NK-92 treated with Interleukin-12 subunit alpha and Interleukin-12 subunit beta, amount 100 ng/mL, for 24 hours (cell line): ENCODE measurements at places on chromosomes 7 and 10.

GRCh38 chr7:7256731-7257274, 74.5 kb downstream of the C1GALT1 start:
- no peak for DNase-seq

DNA sequence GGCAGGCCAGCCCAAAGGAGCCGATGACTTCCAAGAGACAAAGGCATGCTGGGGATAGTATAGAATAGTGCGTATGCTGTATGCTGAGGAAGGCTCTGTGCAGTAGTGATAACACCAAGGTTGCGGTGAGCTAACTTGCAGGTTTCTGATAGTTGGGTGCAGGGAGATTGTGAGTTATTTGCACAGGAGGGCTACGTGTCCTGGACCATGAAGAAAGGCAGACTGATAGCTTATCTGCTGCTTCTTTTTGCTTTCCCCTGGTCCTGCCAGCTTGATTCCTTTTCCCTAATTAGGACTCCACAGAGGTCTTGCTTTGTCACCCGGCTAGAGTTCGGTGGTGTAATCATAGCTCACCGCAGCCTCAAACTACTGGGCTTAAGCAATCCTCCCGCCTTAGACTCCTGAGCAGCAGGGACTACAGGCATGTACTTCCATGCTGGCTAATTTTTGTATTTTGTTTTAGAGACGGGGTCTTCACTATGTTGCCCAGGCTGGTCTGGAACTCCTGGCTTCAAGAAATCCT, 43.9 kb upstream of the ARHGAP12 start:
- no peak for DNase-seq

GRCh38 chr10:110398419-110399105, 93.8 kb upstream of the SMNDC1 start:
- DNase-seq: no peak

GRCh38 chr7:3943779-3944520, 642.9 kb downstream of the SDK1 start:
- DNase-seq: no peak

GRCh38 chr10:124449170-124450011, 444 bp downstream of the NKX1-2 start:
- no peak for DNase-seq

DNA sequence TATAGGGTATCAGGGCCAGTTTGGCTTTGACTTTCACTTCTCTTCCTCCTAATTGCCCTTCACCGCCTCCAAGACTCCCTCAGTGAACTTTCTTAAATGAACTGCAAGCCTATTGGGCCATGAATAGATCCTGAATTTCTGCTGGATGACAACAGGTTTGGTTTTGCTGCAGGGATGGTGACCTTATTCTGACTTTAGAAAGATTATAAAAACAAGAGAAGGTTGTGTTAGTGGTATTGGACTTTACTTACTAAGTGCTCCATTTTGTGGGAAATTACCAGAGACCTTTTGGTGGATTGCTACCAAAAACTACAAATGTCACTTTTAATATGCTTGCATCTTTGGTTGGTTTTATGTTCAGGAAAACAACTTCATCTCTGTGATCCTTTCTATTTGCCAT, 11.5 kb upstream of the LIPA start:
- no peak for DNase-seq

- DNase-seq: no peak
These were observed 108.8 kb upstream of the PCLO start for GRCh38 chr7:83271212-83272099.

DNA sequence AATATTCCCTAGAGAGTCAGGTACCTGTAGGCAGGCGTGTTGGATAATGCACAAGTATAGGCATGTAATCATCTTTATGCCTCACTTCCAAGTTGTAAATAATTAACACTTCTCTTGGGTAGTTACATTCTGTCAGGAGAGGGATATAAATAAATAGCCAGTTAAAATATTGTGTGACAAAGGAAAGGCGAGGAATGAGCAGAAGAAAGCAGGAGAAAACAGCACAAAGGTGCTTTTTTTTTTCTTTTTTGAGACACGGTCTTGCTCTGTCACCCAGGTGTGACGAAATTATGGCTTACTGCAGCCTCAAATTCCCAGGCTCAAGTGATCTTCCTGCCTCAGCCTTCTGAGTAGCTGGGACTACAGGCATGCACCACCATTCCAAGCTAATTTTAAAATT, 99.2 kb upstream of the LYZL2 start:
- DNase-seq: no peak

GRCh38 chr7:79455173-79455790, 1.8 kb upstream of the MAGI2 start:
- DNase-seq: no peak

DNA sequence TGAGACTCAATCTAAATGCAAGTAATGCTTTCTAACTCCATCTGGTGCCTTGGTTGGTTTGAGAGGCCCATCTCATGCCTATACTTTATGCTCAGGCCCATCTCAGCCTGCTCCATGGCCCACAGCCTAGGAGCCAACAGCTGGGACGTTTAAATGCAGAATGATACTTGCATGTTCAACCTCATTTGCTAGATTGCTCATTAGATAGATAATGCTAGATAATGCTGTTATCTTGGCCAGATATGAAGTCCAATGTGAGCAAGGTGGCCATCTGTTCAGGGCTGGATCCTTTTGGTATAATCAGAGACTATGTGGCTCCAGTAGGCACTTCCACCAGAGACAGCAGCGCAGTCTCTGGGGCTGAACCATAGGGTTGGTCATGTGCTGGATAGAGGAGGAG, 321.6 kb upstream of the PHYHIPL start:
- no peak for DNase-seq

DNA sequence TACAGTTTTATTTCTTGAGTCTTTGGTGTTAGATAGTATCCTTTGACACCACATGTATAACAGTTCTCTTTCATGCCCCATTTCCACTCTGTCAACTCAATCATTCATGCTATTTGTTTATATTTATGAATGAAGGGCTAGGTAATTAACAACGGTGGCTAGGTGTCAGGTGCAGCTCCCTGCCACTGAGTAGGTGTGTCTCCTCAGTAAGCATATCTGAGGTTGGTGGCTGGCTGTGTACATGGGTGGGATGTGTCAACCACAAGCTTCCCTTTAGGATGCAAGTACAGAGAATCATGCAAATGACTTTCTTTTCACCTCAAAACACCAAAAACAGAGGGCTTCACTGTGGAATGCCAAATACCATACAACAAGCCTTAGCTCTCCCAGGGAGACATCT, 83.4 kb downstream of the ZNF365 start:
- DNase-seq: peak; percentile 9

DNA sequence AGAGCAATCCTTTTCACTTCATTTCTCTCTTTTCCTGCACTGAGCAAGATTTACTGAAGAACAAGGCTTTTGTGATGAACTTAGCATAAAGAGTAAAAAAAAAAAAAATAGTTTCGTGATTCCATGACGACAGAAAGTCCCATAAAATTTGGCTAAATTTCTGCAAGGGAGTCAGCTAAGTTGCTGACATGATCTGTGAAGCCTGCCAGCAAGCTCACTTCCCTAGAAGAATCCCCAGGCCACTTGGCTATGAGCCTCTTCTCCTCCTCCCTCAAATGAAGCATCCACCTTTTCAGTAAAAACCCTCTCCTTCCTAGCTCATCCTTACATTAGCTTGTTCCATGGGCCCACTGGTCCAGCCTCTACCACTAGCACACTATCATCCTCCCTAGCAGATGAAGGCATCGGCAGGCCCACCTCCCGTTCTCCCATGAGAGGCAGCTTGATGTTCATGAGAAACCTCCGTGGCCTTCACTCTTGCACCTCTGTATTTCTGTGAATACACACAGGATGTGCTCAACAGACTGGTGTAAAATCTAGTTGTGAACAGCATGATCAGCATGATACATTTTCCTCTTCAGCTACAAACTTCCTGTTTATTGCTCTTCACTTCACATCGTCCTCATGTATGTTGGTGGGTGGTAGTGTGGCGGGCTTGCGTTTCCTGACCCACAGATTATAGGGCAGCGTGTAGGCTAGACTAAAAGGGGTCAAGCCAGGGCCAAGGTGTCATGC, 30.9 kb downstream of the GIMAP8 start:
- peak; percentile 56 for DNase-seq

- no peak for DNase-seq
These were observed 42.3 kb upstream of the SP8 start for GRCh38 chr7:20828947-20829346.

DNA sequence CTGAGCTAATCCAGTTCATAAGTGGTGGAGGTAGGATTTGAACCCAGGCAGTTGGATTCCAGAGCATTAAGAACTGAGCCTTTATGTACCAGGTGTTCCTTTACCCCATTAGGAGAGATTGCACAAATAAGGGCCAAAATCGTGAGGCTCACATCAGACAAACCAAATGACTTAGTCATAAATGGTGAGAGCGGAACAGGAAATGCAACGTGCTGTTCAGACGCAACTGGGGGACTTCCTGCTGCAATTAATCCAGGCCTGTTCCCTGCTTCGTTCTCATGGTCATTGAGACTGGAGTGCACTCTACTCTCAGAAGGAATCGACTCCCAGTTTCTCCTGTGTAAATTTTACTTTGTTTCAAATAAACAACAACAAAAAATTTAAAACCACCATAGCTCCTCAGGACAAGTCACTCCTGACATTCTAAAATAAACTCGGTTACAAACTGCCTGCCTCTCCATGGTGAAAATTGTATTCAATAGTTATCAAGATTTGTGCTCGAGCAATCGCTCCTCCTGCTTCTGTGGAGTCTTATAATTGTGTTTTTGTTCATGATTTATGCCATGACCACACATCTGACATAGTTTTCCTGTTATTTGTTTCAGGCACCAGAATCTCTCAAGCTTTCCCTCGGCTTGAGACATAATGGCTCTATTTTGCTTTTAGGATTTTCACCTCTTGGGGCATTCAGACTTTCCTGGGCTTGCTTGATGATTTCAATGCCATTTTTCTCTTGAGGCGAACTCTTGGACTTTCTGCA, 115.3 kb upstream of the BMPER start:
- DNase-seq: no peak

- peak; percentile 80 for DNase-seq
These were observed 27.1 kb downstream of the ATXN7L1 start for GRCh38 chr7:105849122-105849855.
